NT2/D1 (cell line): ENCODE measurements at places on chromosomes 7 and 10.

GRCh38 chr7:40815512-40815911, 680.7 kb downstream of the SUGCT start:
- DNase-seq, result no peak

DNA sequence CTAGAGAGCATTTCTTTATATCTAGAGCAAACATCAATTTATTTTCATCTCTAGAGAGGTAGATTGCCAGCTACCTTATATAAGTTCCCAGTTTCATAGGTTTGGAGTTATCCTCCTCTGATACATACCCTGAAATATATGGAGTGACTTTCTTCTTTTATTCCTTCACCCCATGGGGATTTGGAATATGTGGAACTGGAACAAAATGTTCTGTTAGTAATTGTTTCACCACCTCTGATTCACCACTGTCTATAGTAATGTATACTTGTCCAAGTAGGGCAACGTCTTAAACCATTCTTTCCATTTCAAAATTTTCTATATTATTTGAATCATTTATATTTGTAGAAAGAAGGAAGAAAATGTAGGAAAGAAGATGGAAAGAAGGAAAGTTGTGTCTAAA, 511.2 kb upstream of the KCND2 start:
- no peak for DNase-seq

- no peak for DNase-seq
Measured at GRCh38 chr7:156947120-156947843, 2.2 kb upstream of the NOM1 start.

DNA sequence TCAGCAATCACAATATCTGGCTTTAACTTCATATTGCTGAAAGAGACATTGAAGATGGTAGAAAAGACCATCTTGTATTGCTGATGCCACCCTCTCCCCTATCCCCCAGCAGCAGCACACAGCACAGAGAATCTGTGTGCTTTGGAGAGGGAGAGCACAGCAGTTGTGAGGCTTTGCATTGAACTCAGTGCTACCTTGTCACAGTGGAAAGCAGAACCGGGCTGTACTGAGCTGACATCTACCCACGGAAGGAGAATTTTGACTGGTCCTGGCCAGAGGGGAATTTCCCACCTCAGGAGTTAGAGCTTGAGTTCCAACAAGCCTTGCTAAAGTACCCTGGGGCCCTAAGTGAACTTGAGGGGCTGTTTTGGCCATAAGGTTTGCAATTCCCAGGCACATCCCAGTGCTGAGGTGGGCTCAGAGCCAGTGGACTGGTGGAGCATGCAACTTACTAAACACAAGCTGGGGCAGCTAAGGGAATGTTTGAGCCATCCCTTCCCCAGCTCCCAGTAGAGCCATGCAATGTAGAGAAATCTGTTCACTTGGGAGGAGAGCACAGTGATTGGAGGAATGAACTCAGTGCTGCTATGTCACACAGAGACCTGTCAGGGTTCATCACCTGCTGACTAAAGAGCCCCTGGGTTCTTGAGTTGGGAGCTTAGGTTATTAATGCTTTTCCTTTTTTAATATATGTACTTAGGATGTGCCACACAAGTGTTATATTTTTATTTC, 62.1 kb downstream of the OR13A1 start:
- no peak for DNase-seq

GRCh38 chr7:56063500-56063881, 595 bp upstream of the SUMF2 start:
- DNase-seq, result no peak

- no peak for DNase-seq
Measured at GRCh38 chr10:117662126-117662525, 119.6 kb downstream of the EMX2 start.

- DNase-seq, result no peak
Measured at GRCh38 chr7:126005064-126005463, 1075.4 kb upstream of the POT1 start.

GRCh38 chr7:5615190-5616070, 166.0 kb downstream of the RNF216 start:
- DNase-seq, result no peak

DNA sequence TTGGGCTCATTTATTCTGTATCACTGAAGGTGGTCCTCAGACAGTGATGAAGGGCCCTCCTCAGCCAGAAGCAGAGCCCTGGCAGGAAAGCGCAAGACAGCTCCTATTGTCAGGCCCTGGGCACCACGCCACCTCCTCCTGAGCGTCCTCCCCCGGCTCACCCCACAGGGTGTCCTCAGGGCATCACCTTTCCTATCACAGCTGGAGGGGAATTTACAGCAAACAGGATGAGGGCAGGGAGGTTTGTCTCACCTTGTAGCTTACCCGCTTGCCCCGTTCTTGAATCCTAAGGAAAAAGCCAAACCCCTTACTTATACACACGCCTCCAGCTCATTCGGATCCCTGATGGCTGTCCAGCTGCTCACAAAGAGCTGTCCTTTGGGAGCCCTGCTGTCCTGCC, 50.2 kb upstream of the LANCL2 start:
- no peak for DNase-seq

DNA sequence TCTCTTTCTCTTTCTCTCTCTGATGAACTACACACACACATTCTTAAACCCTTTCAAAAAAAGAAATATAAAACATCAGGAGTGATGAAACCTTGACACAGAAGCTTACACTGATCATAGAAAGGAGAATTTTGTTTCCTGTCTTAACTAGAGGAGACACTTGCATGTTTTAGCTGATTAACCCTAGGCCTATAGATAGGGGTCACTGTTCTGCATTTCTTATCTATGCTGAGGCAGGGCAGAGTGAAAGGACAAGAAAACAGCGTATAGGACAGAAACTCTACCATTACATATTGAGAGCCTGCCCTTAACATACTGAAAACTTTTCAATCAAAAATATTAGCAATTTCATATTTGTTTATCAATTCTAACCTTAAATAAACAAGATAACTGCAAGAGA, 680.6 kb upstream of the MBL2 start:
- DNase-seq, result no peak

DNA sequence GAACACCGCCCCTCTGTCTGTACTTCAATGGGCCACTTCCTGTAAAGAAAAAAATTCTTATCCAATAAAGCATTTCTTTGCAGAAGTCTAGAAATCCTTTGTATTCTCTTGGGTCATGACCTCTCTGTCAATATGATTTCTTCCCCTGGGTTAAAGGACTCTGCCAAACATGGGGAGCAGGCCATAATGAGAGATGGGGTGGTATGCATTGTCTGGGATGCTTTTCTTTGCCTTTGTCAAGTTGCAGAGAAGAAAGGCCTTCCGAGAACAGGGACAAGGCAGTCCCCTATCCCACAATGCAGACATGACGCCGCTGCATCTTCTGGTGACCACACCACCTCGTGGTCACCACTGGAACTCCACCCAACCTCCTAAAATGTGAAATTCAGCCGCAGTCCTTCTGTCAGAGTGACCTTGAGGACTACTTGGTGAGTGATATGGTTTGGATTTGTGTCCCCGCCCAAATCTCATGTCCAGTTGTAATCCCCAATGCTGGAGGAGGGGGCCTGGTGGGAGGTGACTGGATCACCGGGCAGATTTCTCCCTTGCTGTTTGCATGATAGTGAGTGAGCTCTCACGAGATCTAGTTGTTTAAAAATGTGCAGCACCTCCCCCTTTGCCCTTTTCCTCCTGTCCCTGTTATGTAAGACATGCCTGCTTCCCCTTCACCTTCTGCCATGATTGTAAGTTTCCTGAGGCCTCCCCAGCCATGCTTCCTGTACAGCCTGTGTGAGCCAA, 15.2 kb upstream of the FRMPD2 start:
- DNase-seq, result peak; percentile 48

- peak; percentile 35 for DNase-seq
Measured at GRCh38 chr10:80924063-80924952, 386.6 kb downstream of the SH2D4B start.

DNA sequence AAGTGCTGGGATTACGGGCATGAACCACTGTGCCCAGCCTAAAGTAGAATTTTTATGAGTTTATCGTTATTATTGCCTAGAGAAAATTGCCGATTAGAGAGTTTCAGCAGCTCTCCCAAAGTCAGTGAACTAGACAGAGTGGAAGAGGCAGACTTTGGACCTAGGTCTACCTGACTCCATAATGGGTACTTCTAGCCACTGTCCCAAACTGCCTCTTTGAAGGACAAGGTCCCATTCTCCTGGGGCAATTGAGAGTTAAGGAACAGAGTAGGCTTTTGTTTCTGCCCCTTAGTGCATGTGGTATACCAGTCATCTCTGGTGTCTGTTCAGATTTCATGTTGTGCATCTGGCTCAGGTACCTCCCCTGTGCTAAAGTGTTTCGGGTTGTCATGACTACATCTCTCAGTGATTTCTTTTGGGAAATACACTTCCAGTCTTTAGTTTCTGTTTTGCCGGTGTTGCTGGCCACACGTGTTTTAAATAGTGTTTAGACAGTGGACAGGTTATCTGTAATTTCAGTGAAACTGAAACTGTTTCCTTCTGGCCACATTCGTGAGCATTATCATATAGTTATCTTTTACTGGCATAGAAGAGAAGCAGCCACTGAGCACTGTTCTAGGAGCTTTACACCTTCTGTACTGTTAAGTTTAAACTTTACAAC, 4.7 kb downstream of the TMEM236 start:
- no peak for DNase-seq

GRCh38 chr7:23105086-23105643, 420 bp upstream of the KLHL7 start:
- DNase-seq, result no peak

DNA sequence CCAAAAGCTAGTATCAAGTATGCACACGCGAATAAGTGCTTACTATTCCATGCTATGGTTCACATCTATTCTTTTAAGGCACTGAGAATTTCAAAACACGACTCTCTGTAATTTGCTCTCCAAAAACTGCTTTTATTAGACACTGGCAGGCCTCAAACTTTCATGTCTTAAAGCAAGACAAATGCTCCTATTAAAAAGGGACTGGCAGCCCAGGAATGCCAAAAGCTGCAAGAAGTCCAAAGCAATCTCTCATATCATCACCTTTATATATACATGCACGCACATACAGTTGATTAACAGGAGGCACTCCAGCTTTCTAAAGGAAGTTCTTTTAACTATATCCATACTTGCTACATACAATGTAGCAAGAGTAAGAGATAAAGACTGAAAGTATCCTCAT, 34.8 kb downstream of the UBE2H start:
- no peak for DNase-seq

DNA sequence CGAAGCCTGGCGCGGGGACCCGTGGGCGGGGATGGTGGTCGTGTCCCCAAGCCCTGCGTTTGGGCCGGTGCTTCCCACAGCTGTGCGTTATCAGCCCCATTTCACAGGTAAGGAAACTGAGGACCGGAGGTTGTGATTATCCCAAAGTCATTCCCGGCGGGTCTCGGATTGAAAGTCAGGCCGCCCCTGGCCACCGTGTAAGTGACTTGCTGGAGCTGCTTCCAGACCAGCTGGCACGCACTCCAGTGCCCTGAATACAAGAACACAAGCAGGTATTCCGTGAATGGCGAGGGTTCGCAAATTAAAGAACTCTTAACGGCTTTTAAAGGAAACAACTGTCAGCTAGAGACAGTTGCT, 675 bp upstream of the ATE1 start:
- DNase-seq, result no peak

- peak; percentile 3 for DNase-seq
Measured at GRCh38 chr10:66394342-66395063, 531.3 kb upstream of the LRRTM3 start.

GRCh38 chr10:110192552-110192951, 14.9 kb upstream of the MXI1 start:
- no peak for DNase-seq

DNA sequence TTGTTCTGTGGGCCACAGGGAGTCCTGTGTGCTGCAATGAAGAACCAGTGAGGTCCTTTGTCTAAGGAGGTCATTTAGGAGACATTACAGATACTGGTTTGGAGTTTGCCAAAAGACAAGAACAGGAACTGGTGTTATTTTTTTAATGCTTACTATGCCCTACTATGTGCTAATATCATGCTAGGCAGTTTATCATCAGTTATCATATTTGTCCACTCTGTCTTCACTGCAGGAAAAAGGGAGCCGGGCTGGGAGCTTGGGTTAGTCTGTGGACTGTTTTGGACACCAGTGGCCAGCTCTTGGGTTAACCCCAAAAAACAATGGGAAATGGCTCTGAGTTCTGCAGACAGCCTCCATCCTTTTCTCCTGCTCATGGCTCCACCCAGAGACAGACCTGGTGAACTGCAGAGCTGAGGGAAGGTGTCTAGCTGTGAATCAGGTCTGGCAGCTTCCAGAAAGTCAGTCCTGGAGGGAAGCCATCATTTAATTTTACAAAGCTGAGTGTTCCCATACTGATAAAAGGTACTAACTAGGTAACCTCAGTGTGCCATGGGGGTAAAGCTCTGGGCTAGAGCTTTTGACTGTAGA, 101.2 kb upstream of the ZNF746 start:
- no peak for DNase-seq

- DNase-seq, result no peak
Measured at GRCh38 chr7:101595246-101595645, 33.9 kb downstream of the MYL10 start.

DNA sequence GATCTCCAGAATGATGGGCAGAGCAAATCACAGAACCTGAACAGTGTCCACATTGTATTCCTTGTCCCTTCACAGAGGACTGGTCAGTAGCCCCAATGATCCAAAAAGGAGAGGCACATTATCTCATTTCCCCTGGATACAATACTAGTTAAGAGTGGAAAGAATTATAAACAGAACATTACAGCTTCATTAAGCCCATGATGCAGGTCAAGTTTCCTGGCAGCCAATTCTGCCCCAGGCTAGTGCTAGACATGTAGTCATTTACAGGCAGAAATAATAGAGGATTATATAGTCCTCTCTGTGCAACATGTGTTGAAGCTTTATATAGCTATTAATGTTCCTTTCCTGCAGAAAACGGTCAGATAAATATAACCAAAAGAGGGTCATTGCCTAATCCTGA, 124.3 kb upstream of the WNT16 start:
- DNase-seq, result no peak

- DNase-seq, result no peak
Measured at GRCh38 chr10:70585578-70586169, 16.9 kb downstream of the PRF1 start.

- no peak for DNase-seq
Measured at GRCh38 chr7:79893991-79894390, 240.6 kb upstream of the GNAI1 start.

DNA sequence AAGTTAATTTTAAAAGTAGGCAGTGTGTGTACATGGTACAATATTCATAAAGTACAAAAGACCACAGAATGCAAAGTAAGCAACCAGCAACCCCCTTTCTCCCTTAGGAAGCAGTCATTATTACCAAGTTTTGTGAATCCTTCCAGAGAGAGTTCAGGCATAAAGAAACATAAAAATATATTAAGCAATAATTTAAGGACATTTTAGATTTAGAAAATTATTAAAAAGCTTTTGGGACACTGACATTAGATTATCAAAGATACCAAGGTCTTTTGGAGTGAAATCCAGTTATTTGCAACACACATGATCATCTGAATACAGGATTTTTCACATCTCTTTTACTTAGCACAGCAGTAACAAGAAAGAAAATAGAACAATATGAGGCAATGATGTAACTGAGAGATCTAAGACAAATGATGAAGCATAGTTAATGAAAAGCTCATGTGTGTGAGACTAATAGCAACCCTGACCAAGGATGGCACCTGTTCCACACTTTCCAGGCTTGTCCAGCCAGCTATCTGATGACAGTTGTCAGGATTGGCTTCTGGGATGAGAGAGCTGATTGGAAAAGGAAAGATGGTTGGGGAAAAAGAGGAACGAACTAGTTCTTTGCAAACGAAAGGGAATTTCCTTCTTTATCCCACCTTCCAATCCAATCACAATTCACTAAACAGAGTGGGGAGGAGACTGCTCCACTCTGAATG, 115.5 kb upstream of the LAMB4 start:
- no peak for DNase-seq
